Stimulated activated CD4-positive, alpha-beta T cell treated with anti-CD3 and anti-CD28 coated beads, Interleukin-15, amount 100 ng/mL, for 1 hour (primary cell): ENCODE measurements at places on chromosomes 6 and 20.

DNA sequence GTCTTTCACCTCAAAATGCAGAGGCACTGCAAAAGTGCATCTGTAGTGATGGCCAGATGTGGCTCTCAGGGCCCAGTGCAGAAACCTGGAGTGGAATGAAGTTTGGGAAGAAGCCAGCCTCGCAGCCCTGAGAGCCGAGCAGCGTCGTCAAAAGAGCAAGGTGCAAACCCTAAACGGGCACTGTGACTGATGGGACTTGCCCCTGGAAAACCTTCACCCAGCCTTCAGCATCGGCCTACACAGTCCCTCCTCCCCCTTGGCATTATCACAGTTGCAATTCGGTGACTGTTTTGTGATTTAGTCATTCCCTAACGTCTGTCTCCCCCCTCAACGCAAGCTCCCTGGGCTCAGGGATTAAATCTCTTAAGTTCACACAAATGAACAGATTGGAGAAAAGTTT, 38.6 kb downstream of the TAF4 start:
- no peak for DNase-seq

GRCh38 chr20:36885356-36885755, 9.4 kb downstream of the TLDC2 start:
- no peak for DNase-seq

DNA sequence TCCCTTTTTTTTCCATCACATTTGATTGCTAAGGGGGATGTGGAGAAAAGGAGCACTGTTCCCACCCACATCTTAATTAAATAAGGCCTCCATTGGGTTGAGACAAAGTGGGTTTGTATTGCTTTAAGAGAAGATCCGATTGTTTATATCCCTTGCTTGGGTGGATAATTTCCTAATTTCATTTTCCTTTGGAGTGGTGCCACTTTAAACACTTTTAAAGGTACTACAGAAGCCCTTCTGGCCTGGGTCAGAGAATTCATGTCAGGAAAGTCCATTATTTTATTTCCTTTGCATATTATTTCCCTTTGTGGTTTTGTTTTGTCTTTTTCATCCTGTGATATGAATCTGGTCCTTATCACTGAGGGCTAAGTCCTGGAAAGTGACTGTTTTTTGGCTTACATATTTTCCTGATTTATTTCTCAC, 56.9 kb downstream of the PHACTR2 start:
- no peak for DNase-seq

DNA sequence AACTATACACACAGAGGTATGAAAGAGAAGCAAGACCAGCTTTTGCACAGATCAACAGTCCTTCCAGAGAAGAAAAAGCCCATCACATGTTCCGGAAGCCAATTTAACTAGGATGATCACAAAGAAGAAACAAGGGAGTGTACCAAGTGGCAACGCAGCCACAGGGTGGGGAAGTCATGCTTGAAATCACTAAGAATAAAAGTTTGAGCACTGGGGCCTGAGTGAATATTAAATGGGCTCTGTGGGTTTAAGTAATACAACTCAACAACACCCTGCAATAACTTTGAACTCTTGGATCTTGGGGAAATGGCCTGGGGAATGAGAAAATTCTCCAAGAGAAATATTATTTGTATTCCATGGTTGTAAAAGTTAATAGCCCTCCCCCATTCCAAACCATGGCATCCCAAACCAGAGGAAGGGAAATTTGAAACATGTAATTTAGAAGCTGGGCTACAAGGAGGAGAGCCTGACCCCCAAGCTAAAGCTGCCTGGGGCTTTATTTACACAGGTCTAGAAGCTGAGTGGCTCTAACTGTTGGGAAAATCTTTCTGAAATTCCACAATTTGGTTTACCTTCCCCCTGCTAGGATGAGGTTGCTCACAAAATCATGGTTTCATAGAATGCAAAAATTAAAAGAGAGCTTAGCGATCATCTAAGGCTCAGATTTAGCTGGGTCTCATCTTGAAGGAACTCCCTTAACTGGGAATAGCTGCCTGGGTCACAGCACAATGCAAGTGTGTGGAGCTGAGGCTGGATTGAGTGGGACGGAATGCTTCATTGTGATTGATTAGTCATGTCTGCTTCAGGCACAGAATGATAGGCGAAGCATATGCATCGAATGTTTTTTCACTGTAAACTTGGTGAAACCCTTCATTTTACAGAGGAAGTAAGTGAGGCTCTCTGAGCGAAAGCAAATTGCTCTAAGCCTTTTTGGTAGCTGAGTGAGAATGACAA, 143.6 kb downstream of the BMP7 start:
- no peak for DNase-seq

DNA sequence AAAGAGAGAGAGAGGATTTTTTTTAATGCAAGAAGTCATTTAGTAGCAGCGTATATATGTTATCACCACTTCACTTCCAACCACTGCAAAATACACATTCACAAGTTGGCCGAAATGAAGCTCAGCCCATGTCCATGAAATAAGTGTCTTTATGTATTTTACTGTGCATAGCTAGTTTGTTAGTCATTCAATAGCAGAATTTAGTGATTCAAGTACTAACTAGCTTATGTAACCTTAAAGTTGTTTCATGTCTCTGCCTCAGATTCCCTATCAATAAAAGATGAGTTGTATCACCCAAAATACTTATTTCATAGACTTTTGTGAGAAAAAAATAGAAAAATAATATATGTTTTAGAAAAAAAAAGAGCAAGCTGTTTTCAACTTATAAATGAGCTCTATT, 153.7 kb upstream of the PRDM1 start:
- no peak for DNase-seq
